Naive B cell (primary cell): ENCODE measurements at places on chromosomes 4 and X. TPM values are rescaled to one million over a fixed set of nuclear protein-coding genes. Genes with fewer than 3 reads are reported as not detected.

Gene STK32B
- 1.1 TPM for polyA plus RNA-seq

Gene FRMPD3
- polyA plus RNA-seq = 0.04 TPM

DNA sequence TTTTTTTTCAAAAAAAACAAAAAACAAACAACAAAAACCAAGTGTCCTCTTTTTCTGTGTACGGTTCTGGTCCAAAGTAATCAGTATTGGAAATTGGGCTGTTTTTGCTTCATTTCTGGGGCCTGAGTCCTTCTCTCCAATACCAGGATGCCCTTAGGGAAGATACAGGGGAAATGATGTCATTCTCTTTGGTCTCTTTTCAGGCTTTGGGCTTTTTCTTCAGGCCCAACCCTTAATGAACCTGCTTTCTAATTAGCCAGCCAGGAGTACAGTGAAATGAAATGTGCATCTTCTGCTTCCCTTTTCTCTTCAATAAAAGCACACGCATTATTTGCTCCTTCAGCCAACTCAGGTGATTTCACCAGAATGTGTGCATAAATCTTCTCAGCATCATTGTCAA lies 52.6 kb upstream of the RBPJ start:
- H3K4me1 ChIP-seq = no peaks in the 10 kb centered on the region
- H3K36me3 ChIP-seq = no peaks in the 10 kb centered on the region
- no peak for DNase-seq
- H3K4me3 ChIP-seq = no peak overlapping the region
- peaks cover 24% of the 10 kb centered on the region for H3K27me3 ChIP-seq

- peaks cover 23% of the 10 kb centered on the region for H3K4me1 ChIP-seq
- H3K27ac ChIP-seq = no peak overlapping the region
- H3K27me3 ChIP-seq = peaks cover 5% of the 10 kb centered on the region
- H3K4me3 ChIP-seq = no peak overlapping the region
- DNase-seq = no peak
- H3K36me3 ChIP-seq = no peaks in the 10 kb centered on the region
Observed at GRCh38 chr4:37670249-37670648, 15.9 kb downstream of the RELL1 start.

DNA sequence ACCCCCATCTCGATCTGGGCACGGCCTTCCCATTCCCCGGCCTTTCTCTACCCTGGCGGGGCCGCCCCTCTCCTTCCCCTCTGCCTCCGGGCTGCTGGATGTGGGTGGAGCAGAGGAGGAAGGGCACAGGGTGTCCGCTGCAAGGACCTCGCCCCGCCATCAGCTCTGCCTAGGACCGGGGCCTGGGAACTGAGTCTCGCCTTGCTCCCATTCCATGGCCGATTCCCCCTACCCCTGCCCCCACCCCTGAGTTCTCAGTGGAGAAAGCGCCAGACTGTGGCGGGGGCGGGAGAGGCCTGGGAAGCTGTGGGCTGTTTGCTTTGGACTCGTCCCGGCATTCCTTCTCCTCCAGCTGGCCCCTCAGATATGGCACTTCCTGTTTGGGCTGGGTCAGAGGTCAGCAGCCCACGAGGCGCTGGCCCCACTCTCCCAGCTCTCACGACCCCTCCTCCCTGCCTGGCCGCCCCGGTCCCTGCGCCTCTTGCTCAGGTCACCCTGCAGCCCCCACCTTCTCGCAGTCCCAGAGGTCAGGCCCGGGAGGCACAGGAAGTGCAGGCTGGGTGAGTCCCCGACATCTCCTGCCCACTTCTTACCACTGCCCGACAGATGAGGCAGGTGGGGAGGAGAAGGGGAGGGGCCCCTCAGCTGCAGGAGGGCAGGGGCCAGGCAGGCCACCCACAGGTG lies 6.4 kb upstream of the BGN start:
- no peak overlapping the region for H3K4me3 ChIP-seq
- DNase-seq = no peak
- H3K36me3 ChIP-seq = no peaks in the 10 kb centered on the region
- no peak overlapping the region for H3K27ac ChIP-seq
- no peaks in the 10 kb centered on the region for H3K4me1 ChIP-seq

GRCh38 chr4:7770224-7771050 lies 169.2 kb downstream of the AFAP1 start:
- no peak overlapping the region for H3K27ac ChIP-seq
- no peak overlapping the region for H3K4me3 ChIP-seq
- peaks cover 26% of the 10 kb centered on the region for H3K27me3 ChIP-seq
- no peak for DNase-seq
- H3K36me3 ChIP-seq = no peaks in the 10 kb centered on the region
- H3K4me1 ChIP-seq = no peaks in the 10 kb centered on the region

GRCh38 chr4:6449746-6450369 lies 22.6 kb downstream of the PPP2R2C start:
- H3K4me1 ChIP-seq = no peaks in the 10 kb centered on the region
- DNase-seq = no peak
- H3K27me3 ChIP-seq = peaks cover 2% of the 10 kb centered on the region
- H3K4me3 ChIP-seq = no peak overlapping the region
- H3K36me3 ChIP-seq = no peaks in the 10 kb centered on the region
